Central memory CD8-positive, alpha-beta T cell (primary cell): ENCODE measurements at places on chromosomes 7 and 10.

- peaks cover 8% of the 10 kb centered on the region for H3K36me3 ChIP-seq
- no peak overlapping the region for H3K4me3 ChIP-seq
- no peaks in the 10 kb centered on the region for H3K27me3 ChIP-seq
- no peak for DNase-seq
- H3K4me1 ChIP-seq = peaks cover 54% of the 10 kb centered on the region
Measured at GRCh38 chr10:119863951-119864565, 8.6 kb downstream of the MCMBP start.

DNA sequence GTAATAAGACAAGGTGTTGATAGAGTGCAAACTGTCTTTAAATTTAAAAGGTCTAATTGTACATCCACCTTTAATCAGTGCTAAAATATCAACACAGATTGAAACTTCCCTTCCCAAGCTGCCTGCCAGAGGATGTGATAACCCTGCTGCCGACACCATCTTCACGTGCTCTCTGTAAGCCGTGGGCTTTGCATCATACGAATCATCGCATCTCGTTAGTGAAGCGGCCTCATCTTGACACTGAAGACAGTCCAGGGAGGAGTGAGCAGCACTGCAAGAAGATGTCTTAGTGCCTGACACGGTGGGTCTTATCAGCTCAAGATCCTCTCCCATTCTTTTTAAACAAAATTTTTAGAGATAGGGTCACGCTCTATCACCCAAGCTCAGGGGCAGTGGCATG, 518.8 kb downstream of the PTPRN2 start:
- no peak for DNase-seq
- no peaks in the 10 kb centered on the region for H3K27me3 ChIP-seq
- no peaks in the 10 kb centered on the region for H3K36me3 ChIP-seq
- no peaks in the 10 kb centered on the region for H3K4me1 ChIP-seq
- no peak overlapping the region for H3K27ac ChIP-seq
- H3K4me3 ChIP-seq = no peak overlapping the region

GRCh38 chr10:4740471-4740870, 85.5 kb upstream of the AKR1E2 start:
- H3K36me3 ChIP-seq = no peaks in the 10 kb centered on the region
- no peak for DNase-seq
- H3K27ac ChIP-seq = no peak overlapping the region
- H3K27me3 ChIP-seq = peaks cover 73% of the 10 kb centered on the region

DNA sequence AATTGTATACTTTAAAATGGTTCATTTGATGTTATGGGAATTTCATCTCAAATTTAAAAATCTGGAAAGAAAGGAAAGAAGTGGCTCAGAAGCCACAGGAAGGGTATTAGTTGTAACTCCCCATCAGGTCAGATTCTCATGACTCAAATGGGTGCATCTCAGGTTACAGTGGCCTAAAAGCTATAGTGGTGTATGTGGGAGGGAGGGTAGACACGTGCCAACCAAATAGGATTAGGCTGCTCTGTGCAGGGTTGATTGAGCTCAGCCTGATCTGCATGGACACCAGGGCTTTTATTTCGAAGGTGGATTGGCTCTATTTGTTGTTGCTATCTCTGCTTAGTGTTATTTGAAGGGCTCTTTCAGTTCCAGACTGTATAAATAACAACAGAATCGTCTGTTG, 121.5 kb upstream of the PRR15 start:
- H3K4me1 ChIP-seq = no peaks in the 10 kb centered on the region
- H3K36me3 ChIP-seq = peaks cover 2% of the 10 kb centered on the region
- no peak overlapping the region for H3K4me3 ChIP-seq
- H3K27ac ChIP-seq = no peak overlapping the region

DNA sequence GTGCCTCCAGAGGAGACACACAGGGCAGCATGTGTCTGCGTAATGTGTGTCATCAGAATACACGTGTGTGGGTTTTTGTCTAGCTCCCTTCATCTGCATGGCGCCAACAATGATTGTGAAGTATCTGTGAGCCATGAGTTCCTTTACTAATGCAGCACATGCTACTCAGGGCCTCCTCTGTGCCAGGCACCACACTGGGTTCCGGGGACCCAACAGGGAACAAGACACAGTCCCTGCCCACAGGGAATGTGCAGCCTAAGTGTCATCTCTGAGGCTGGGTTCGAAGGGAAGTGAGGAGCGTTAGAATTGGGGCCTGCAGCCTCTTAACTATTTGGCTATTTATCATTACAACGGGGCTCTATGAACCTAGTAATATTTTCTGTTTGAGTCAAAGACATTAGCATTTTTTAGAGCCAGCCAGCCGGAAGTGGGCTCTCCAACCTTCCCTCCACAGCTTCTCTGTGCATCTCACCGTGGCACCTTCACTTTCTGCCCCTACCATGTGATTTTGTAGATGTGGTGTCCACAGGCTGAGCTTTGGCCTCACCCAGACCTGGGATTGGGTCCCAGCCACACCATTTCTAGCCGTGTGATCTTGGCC, 43.9 kb upstream of the SRGN start:
- DNase-seq = peak; percentile 43
- H3K27me3 ChIP-seq = no peaks in the 10 kb centered on the region
- peaks cover 39% of the 10 kb centered on the region for H3K4me1 ChIP-seq
- H3K27ac ChIP-seq = peak overlapping the region; percentile 100
- H3K4me3 ChIP-seq = peak overlapping the region; percentile 38

DNA sequence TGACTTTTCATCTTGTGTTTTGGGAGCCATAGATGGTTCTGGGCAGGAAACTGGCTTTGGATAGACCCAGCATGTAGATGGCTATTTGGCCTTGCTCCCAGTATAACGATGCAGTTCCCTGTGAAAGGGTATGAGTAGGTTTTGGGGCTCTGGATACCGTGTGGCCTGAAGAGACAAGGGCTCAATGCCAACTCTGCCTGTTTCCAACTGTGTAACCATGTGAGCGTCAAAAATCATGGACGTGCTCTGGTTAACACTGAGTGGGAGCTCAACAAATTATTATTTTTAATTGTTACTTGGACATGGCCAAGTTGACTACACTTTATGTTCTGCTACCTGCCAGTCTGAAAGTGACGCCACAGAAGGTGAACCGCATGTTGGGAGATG, 41.8 kb downstream of the EGFR start:
- no peak overlapping the region for H3K4me3 ChIP-seq
- no peak for DNase-seq
- peaks cover 45% of the 10 kb centered on the region for H3K27me3 ChIP-seq
- no peak overlapping the region for H3K27ac ChIP-seq

DNA sequence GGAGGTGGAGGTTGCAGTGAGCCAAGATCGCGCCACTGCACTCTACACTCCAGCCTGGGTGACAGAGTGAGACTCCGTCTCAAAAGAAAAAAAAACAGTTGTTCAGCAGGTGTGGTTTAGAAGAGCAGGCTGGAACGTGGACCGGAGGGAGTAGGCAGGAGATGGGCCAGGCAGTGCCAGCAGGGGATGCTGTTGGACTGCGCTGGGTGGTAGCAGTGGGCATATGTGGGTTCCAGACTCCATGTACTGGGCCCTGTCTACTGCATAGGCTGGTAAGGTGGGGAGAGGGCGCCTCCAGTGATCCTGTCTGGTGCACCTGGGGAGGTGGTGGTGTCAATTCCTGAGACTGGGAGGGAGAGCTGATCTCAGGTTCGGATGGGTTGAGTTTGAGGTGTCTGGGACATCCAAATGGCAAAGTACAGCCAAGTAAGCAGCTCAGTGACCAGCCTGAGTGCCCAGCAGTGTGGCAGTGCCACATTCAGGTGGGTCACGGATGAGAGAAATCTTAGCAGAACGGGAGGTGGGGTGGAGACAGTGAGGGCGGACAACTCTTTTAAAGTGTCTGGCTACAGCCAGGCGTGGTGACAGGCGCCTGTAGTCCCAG, 25.9 kb downstream of the SFXN4 start:
- peaks cover 19% of the 10 kb centered on the region for H3K36me3 ChIP-seq
- H3K27me3 ChIP-seq = no peaks in the 10 kb centered on the region
- H3K4me3 ChIP-seq = peak overlapping the region; percentile 44
- H3K27ac ChIP-seq = peak overlapping the region; percentile 29
- DNase-seq = peak; percentile 17

DNA sequence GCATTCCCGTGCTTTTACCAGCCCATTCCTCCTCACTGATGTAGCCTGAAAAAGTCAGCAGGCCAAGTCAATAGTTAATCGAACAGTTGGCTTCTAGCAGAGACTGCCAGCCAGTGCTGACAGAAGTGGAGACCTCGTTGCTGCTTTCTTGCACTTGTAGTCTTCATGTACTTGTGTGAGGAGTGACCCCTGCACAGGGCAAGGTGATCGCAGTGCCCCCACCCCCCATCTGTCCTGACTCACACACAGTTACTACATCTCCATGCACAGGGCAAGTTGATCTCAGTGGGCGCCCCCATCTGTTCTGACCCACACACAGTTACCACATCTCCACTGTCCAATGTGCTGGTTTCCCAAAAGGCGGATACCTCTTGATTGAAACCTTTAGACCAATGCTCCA, 34.2 kb downstream of the C10orf71 start:
- no peak overlapping the region for H3K4me3 ChIP-seq
- H3K27ac ChIP-seq = no peak overlapping the region
- peaks cover 17% of the 10 kb centered on the region for H3K27me3 ChIP-seq
- peaks cover 14% of the 10 kb centered on the region for H3K4me1 ChIP-seq
- no peaks in the 10 kb centered on the region for H3K36me3 ChIP-seq

- H3K27me3 ChIP-seq = peaks cover 20% of the 10 kb centered on the region
- H3K36me3 ChIP-seq = peaks cover 2% of the 10 kb centered on the region
- H3K27ac ChIP-seq = no peak overlapping the region
- H3K4me3 ChIP-seq = no peak overlapping the region
Measured at GRCh38 chr7:2472739-2473138, 3.5 kb downstream of the GRIFIN start.

GRCh38 chr7:27071622-27072390, 24.0 kb downstream of the HOXA1 start:
- H3K4me3 ChIP-seq = no peak overlapping the region
- DNase-seq = no peak
- H3K27ac ChIP-seq = no peak overlapping the region
- no peaks in the 10 kb centered on the region for H3K4me1 ChIP-seq

DNA sequence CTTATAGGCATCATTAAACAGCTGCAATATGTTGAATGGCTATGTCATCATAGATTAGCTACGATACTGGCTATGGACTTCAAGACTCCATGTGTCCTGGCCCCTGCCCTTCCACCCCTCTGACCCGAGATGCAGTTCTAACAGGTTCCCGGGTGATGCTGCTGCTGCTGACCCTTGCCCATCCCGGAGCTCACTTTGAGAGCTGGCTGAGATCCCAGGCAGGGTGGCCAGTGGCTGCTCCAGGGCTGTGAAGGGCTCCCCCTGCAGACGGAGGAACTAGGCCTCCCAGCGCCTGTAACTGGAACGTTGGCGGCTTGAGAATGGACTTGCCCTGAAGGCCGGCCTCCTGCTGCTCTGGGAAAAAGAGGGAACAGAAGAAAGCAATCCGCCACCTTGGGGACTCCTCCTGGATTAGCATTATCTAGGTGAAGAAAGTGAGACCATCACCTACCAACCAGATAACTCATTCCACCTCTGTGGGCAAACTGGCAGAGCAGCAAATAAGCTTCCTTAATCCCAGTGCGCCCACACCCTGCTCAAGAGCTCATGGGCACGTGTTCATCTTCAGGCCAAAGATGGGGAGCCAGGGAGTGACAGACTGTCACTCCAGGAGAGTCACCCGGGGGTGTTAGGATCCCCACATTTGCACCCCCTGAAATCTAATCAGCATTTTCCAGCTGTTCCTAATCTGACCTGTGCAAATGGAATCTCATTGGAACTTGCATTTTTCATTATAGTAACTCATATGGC, 56.8 kb downstream of the PARP12 start:
- H3K4me1 ChIP-seq = no peaks in the 10 kb centered on the region
- no peaks in the 10 kb centered on the region for H3K36me3 ChIP-seq
- no peak overlapping the region for H3K4me3 ChIP-seq
- H3K27me3 ChIP-seq = no peaks in the 10 kb centered on the region
- DNase-seq = no peak
